ENCODE measurements at places on chromosomes 5 and 9.

- peak; percentile 99 for DNase-seq
- H3K27me3 ChIP-seq = no peaks in the 10 kb centered on the region
Measured at GRCh38 chr5:151771259-151772028, at the start of gene G3BP1. Gene G3BP1, plus strand, starts transcription at chr5:151771954. Its CDS starts 14,667 bp downstream, at chr5:151786621.

GRCh38 chr5:54703133-54703532, 185.6 kb downstream of the SNX18 start:
- H3K4me3 ChIP-seq = no peak overlapping the region
- peaks cover 6% of the 10 kb centered on the region for H3K27me3 ChIP-seq
- DNase-seq = no peak
- no peak overlapping the region for H3K27ac ChIP-seq
- peaks cover 3% of the 10 kb centered on the region for H3K4me1 ChIP-seq

DNA sequence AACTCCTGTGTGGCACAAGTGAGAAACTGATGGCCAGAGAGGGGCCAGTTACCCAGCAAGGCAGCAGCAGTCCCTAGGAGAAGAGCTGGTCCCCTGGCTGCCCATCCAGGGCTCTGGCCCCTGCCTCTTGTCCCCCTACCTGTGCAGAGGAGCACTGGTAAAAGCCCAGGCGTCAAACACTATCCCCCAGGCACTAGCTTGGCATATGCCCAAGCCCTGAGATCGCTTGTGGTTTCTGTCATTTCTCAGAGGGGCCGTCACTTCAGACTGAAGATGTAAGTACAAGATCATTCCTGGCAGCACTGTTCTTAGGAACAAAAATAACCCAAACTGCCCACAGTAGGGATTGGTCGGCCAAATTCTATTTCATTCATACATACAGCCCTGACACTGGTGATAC, 53.9 kb downstream of the COL15A1 start:
- H3K27ac ChIP-seq = no peak overlapping the region
- H3K36me3 ChIP-seq = no peaks in the 10 kb centered on the region
- peaks cover 7% of the 10 kb centered on the region for H3K4me1 ChIP-seq
- peaks cover 22% of the 10 kb centered on the region for H3K27me3 ChIP-seq
- no peak overlapping the region for H3K4me3 ChIP-seq

- H3K27ac ChIP-seq = no peak overlapping the region
- H3K36me3 ChIP-seq = no peaks in the 10 kb centered on the region
- H3K4me3 ChIP-seq = no peak overlapping the region
- peaks cover 9% of the 10 kb centered on the region for H3K27me3 ChIP-seq
- no peaks in the 10 kb centered on the region for H3K4me1 ChIP-seq
- no peak for DNase-seq
Measured at GRCh38 chr5:138054206-138054605, 21.3 kb upstream of the FAM13B start.

DNA sequence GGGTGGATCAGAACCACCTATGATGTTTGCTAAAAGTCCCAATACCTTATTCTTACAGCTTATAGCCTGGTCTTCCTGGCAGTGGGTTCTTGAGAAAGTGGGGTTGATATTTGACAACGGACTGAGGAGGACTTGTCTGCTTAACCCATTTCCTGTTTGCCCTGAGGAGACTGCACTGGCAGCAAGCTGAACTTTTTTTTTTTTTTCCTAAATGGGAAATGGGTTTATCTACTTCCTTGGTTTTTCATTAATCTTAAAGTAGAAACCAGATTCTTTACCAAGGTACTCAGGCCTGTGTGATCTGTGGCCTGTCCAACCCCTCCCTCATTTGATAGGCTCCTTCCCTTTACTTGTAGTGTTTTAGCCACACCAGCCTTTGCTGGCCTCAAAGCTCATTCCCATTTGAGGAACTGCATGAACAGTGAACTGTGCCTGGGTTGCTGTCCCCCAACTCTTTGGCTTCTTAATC, 47.1 kb downstream of the C9orf57 start:
- peaks cover 2% of the 10 kb centered on the region for H3K4me1 ChIP-seq
- no peak overlapping the region for H3K4me3 ChIP-seq
- no peaks in the 10 kb centered on the region for H3K27me3 ChIP-seq
- no peak for DNase-seq
- H3K36me3 ChIP-seq = no peaks in the 10 kb centered on the region
- no peak overlapping the region for H3K27ac ChIP-seq

DNA sequence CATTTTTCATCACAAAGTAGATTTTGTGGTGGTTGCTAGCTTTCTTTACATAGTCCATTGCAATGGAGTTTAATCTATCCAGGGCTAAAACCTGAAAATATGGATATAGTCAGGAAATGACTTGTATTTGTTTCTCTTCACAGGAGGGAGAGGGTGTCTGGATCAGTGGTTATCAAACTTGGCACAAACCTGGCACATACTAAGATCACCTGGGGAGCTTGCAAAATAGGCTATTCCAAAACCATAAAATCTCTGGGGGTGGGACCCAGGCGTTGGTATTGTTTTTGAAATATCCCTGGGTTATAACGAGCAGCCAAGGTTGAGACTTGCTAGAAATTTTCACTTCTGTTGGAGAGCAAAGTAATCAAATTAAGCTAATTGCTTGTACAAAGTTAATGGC, 179.9 kb downstream of the PCSK1 start:
- H3K27me3 ChIP-seq = no peaks in the 10 kb centered on the region
- peaks cover 2% of the 10 kb centered on the region for H3K36me3 ChIP-seq
- H3K4me1 ChIP-seq = peaks cover 21% of the 10 kb centered on the region
- no peak overlapping the region for H3K27ac ChIP-seq

DNA sequence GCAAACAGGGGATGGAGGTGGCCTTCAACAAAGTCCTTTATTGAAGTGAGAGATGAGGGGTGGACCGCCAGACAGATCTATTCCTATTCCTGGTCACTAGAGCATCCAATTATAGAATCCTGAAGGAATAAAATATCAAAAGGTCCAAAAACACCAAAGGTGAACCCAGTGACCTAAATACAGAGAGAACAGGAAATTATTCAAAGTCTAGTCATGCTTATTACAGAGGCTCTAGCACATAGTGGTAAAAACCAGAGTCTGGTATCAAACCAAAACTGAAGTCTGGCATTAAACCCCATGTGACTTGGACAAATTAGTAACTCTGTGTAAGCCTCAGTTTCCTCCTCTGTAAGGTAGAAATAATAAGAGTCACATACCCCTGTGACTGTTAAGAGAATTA, 100.5 kb upstream of the SNX2 start:
- no peak overlapping the region for H3K27ac ChIP-seq
- no peaks in the 10 kb centered on the region for H3K4me1 ChIP-seq
- H3K4me3 ChIP-seq = no peak overlapping the region
- H3K36me3 ChIP-seq = no peaks in the 10 kb centered on the region
- H3K27me3 ChIP-seq = no peaks in the 10 kb centered on the region

Measured in progenitor cell of endocrine pancreas (in vitro differentiated cells).